ENCODE measurements at places on chromosomes 13 and 19.

- DNase-seq: no peak
These were observed 238.0 kb downstream of the LHFPL6 start for GRCh38 chr13:39364947-39365468.

DNA sequence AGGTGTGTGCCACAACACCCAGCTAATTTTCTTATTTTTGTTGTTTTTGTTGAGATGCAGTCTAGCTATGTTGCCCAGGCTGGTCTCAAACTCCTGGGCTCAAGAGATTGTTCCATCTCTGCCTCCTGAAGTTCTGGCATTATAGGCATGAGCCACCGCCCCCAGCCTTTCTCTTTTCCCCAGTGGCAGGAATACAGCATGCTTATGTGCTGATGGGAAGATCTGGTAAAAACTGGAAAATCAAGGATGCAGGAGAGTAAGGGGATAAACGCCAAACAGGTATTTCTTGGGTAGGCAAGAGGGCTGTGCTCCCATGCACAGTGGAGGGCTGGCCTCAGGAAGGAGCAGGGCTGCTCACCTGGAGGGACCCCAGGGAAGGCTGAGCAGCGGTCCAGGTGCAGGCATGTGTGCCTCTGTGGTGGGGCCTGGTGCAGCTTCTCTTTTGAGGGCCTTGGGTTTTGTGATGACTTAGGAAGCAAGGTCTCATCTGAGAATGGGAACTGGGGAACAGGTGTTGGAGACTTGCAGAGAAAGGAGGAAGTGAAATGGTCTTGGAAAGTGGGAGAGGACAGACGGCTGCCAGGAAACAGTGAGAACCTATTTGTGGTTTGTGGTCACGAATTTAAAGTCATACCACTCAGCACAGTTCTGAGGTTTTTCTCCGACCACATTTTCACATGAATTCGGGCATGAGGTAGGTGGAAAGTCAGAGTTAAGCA lies 106.5 kb downstream of the TEX26 start:
- peak; percentile 44 for DNase-seq

DNA sequence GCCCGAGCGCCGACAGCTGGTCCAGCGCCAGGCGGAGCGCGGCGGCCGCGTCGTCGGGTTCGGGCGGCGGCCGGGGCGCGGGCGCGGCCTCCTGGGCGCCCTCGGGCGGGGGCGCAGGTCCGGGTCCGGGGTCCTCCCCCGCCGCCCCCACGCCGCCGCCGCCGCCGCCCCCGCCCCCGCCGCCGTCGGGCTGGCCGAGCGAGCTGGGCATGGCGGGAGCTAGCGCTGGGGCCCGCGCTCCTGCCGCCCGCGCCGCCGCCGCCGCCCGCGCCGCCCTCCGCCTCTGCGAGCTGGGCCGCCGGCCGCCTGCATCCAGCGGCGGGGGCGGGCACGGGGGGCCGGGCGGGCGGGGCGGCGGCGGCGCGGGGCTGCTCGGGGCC lies 287 bp downstream of the MEX3D start:
- DNase-seq: no peak

DNA sequence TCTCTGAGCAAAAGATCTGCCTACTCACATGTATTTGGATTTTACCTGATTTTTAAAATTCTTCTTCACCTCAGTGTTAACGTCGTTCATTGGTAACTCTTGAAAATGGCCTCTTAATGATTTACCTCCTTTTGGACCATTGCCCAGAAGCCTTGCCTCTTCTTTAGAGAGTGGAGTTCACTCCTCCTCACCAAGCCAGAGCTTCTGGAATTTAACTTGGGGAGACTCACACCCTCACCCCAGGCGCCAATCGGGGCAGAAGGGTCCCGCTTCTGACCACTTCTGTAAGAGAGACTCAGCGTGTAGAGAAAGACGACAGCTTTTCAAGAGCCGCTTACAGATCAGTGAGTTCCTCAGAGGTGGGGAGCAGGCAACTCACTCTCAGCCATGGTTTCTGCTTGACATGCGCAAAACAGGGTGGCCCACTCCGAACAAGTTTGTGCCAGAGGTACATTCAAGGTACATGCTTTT lies 2.7 kb downstream of the PNMA8C start:
- no peak for DNase-seq

GRCh38 chr13:39468306-39468705 lies 134.7 kb downstream of the LHFPL6 start:
- no peak for DNase-seq

GRCh38 chr13:59099182-59099974 lies 1064.3 kb downstream of the DIAPH3 start:
- no peak for DNase-seq

- DNase-seq: no peak
These were observed 13.8 kb downstream of the TJP3 start for GRCh38 chr19:3721887-3722442.

- peak; percentile 52 for DNase-seq
These were observed 12.0 kb upstream of the MATK start for GRCh38 chr19:3798137-3798536.

DNA sequence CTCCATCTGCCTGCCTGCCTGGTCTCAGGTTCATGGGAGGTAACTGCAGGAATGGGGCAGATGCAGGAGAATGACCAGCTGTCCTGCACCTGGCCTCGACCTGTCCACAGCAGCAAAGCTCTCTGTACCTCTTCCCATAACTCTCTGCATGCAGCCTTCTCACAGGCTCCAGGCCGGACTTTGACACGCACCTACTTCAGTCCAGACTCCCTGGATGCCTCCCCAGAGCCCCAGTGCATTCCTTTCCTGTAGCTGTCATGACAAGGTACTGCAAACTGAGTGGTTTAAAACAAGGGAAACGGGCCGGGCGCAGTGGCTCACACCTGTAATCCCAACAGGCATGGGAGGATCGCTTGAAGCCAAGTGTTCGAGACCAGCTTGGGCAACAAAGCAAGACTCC lies 3.3 kb downstream of the NANOS2 start:
- DNase-seq: no peak

- DNase-seq: no peak
These were observed 1.7 kb downstream of the NR2F6 start for GRCh38 chr19:17243830-17244617.

DNA sequence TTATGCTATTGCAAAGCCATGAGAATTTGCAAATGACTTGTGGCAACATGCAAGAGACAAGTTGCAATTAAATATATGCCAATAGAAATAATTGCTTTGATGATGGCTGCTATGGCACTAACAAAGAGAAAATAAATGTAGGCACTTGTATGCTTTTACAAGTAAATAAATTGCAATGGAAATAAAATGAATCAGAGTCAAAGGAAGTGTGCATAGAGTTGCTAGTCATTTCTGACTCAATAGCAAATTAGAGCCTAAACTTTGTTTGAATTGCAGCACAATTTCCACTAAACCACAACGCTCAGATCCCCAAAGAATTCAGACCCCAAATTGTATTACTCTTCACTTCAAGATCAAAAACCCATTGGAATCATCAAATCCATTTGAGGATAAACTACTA lies 792.1 kb upstream of the ARGLU1 start:
- DNase-seq: no peak

GRCh38 chr13:80555796-80556678 lies 215.1 kb upstream of the SPRY2 start:
- no peak for DNase-seq

- DNase-seq: no peak
These were observed 8.4 kb upstream of the MRPL4 start for GRCh38 chr19:10243606-10244005.

DNA sequence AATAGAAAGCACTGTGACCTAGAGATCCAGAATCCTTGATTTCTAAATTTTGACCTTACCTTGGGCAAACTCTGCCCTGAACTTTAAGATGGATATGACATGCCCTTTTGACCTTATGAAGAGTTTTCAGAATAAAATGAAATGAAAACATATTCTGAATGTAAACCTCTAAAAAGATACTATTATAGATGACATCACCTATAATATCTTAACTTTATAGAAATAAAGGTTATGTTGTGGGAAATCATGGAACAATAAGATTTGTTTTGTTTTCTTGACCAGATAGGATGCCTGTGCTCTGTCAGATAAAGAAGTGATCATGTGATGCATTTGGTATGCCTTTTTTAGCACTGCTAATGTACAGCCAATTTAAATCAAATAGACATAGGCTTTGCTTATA lies 13.1 kb upstream of the LPAR6 start:
- DNase-seq: no peak

DNA sequence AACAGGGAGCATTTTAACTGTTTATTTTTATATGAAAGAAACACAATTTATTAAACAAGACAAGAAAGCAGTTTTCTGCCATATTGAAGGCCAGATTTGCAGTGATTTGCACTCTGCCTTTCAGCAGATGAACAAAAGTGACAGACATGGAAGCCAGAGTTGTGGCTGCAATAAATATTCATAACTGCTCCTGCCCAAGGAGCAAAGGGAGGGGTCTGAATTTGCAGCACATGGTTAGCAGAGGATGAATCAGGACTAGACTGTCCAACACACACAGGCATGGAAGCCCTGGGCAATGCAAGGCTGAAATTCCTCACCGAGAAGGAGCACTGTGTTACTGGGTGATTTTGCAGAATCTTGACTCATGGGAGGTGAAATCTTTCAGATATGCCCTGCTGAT lies 418.2 kb downstream of the DCT start:
- no peak for DNase-seq

- no peak for DNase-seq
These were observed 52.9 kb downstream of the KLF2 start for GRCh38 chr19:16377521-16377920.

DNA sequence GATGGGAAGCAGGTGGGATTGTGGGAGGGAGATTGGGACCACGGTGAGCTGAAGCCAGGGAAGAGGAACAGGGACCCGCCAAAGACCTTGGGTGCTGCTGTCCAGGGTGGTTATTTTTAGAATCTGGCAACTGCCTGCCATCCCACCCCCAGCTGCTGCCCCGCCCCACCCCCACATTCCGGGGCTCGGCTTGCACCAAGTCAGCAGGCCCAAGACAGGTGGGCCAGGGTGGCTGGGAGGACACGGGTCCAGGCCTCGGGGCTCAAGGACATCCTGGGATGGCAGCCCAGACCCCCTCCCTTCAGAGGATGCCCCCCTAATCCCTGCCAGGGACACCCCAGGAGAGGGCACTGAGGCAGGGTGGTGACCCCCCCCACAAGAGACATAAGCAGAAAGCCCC lies 827 bp downstream of the CKM start:
- no peak for DNase-seq

- no peak for DNase-seq
These were observed 316.8 kb downstream of the DLEU7 start for GRCh38 chr13:50526661-50527071.

- no peak for DNase-seq
These were observed 213.4 kb downstream of the ABCC4 start for GRCh38 chr13:95087746-95088305.

DNA sequence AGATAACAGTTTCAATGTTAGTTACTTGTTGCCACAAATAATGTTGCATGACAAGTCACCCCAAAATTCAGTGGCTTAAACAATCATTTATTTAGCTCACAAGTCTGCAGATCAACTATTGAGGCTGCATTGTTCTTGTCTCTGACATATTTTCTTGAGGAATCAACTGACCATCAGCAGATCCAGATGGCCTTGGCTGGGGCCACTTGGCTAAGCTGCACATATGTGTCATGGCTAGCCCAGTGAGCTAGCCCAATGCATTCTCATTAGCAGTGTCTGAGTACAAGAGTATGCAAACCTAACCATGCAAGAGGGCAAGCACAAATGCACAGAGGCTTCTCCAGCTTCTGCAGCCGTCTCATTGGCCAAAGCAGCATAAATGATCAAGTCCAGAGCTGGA lies 180.4 kb downstream of the DNAJC15 start:
- no peak for DNase-seq

- no peak for DNase-seq
These were observed 7.4 kb downstream of the FCER2 start for GRCh38 chr19:7694499-7694898.

DNA sequence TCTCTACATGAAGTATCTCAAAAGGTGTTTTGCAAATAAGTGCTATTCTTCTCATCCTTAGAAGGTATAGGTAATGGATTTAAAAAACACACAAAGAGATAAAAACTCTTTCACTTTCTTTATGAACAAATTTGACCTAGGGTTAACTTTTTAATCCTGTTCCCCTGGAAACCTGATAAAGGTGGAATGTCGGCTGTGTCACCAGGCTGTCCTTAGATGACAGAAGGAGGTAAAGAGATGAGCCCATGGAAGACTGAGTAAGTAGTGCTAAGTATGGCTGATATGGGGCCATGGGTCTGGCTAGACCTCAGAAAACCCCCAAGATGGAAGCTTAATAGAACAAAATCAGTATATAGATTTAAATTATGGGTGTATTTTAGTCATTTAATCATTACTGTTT lies 153.8 kb upstream of the LSM14A start:
- no peak for DNase-seq

DNA sequence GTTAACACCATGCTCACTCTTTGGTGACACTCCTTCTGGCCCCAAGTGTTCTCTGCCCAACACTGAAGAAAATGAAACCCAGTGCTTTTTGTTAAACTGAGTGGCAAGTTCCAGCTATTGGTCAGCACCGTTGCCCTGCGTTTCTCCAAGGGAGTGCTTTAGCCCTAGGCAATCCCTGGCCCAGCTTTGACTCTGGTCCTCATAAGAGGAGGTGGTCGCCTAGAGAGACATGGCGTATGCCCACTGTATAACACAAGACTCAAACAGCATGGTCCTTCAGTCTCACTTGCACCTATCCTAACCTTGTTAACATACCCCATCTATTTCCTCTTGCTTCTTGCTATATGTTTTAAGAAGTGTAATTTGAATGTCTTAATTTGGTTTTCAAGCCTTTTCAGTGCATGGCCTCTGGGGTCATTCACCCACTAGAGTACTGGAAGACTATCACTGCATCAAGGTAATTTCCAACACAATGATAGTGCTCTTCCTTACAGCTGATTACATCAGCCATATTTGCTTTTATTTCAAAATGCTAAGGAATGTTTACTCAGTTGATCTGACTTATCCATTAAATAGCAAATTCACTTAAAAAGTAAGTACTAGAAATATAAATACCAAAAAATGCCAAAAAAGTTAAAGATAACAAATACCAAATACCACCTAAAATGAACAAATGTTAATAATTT lies 190.5 kb upstream of the SOX21 start:
- no peak for DNase-seq

- no peak for DNase-seq
These were observed 66.1 kb upstream of the ABCC4 start for GRCh38 chr13:95367309-95367843.

DNA sequence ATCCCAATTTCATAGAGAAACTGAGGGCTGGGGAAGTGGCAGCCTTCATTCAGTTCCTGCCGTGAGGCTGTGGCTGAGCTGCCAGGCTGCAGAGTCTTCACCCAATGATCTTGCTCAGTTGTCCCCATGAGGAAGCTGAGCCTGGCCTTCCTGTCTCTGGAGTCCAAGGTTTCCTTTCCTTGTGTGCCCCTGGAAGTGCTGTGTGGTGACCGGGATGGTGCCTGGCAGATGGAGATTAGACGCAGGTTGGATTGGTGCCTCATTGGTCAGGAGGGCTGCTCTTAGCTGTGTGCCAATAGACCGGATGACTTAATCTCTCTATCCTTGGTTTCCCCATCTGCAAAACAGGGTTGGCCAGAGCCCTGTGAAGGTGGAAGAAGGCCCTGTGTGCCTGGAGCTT lies 24.6 kb downstream of the DNM2 start:
- no peak for DNase-seq
